ENCODE measurements at places on chromosomes 11 and 22.

- no peak for DNase-seq
Measured at GRCh38 chr11:76789443-76789719, 6.2 kb downstream of the TSKU start.

- DNase-seq: no peak
Measured at GRCh38 chr22:22720724-22721261, 76.4 kb downstream of the GGTLC2 start.

- DNase-seq: no peak
Measured at GRCh38 chr11:65736810-65737209, 16.2 kb upstream of the RNASEH2C start.

DNA sequence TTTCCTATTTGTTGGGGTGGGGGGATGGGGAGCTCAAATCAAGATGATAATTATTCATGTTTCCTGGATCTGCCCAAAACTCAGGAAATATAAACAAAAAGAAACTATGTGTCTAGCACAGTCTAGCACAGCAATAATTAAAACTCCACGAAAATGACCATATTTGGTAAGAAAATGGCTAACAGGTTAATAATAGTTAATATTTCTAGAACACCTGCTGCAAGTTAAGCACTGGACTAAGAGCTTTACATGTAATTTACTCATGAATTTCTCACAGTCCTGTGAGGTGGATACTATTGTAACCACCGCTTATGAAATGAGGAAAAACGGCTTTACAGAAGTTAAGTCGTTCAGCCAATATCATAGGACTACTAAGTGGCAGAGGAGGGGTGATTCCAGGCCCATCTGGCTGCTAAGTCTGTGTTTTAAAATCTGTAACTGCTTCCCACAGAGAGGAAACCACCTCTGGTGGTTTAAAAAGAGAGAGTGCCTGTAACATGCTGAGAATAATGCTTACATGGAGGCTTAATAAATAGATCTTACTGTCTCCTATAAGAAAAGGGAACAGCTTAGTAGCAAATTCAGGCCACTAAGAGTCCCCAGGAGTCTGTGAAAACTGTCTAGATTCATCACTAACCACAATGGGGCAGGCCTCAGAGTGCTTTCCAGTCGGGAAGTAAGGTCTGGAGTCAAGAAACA, 11.0 kb upstream of the AMOTL1 start:
- DNase-seq: no peak

DNA sequence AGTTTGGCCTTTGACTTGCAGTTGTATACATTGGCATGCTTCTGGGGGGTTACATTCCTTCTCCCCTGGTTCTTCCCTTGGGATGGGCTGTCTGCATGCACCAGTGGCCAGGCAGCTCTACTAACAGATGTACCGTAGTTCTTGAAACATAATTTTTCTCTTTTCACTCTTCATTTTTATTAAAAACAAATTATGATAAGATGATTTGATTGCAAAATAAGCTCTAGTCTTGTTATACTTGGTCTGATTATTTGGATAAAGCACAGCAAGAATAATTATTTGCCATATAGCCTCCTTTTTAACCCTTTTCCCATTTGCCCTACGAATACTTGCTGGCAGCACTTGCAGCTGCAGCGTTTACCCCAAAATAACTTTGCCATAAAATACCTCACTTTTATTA, 12.7 kb downstream of the OR56A5 start:
- no peak for DNase-seq

GRCh38 chr11:65446446-65447277, 24.1 kb downstream of the NEAT1 start:
- DNase-seq: peak; percentile 54

DNA sequence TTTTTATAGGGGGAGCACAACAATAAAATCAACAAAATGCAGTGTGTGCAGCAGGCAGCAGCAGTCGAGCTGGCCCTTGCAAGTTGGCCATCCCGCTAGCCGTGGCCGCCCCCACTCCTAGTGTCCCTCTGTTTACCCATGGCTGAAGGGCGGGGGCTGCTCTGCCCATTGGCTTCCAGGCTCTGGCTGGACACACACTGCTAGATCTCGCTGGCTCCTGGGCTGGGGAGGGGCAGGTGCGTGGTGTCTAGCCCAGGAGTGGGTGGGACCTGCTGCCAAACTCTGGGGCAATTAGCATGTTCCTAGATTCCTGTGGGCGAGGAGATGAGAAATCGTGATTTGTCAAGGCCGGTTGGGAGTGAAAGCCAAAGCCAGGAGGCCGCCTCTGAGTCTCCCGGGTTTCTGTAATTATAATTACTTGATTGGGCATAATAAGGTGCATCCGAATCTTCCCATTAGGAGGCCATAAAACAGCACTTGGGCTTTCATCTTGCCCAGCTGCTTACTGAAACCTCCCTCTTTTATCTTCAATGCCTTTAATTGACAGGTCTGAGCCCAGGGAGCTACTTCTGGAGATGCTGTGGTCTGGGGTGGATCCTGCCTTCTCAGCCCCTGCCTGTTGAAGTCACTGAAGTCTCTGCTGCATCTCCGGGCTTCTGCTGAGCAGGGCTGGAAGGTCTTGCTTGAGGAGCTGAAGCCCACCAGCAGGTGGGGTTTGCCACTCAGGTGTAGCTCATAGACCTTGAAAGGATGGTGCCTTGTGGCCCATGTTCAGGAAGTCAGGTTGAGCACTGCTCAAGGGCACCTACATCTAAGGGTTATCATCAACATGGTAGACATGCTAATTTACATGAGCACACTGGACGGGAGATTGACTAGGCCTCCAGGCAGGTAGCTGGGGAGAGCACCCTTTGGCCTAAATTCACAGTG, 44.5 kb upstream of the DKK3 start:
- DNase-seq: no peak
